ENCODE measurements at places on chromosomes 1 and 21.

DNA sequence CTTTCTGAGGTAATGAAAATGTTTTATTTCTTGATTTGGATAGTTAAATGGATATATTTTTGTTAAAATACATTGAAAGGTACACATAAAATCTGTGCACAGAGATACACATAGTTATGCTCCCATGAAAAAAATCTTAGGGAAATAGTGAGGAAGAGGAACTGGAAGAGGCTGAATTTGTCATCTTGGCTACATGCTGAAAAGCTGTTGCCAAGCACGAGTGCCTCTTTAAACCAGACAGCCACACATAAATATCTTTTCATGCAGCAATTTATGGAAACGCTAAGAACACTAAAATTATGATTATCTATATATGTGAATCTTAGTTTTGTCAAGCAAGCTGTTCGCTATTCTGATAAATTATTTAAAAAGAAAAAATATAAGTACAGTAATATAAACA is 12.8 kb upstream of the ADAR start:
- DNase-seq: no peak

DNA sequence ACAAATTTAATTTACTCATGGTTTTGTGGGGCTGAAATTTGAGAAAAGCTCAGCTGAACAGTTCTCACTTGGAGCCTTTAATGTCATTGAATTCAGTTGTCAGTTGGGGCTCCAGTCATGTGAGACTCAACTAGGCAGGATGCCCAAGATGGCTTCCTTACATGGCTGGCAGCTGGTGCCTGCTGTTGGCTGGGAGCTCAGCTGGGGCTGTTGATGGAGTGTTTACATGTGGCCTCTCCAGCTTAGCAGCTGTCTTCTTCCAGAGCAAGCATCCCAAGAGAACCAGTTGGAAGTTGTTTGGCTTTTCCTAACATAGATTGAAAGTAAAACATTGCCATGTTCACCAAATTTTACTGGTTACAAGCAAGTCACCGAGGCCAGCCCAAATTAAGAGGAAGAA is 81.8 kb upstream of the KCNA3 start:
- DNase-seq: peak; percentile 99

DNA sequence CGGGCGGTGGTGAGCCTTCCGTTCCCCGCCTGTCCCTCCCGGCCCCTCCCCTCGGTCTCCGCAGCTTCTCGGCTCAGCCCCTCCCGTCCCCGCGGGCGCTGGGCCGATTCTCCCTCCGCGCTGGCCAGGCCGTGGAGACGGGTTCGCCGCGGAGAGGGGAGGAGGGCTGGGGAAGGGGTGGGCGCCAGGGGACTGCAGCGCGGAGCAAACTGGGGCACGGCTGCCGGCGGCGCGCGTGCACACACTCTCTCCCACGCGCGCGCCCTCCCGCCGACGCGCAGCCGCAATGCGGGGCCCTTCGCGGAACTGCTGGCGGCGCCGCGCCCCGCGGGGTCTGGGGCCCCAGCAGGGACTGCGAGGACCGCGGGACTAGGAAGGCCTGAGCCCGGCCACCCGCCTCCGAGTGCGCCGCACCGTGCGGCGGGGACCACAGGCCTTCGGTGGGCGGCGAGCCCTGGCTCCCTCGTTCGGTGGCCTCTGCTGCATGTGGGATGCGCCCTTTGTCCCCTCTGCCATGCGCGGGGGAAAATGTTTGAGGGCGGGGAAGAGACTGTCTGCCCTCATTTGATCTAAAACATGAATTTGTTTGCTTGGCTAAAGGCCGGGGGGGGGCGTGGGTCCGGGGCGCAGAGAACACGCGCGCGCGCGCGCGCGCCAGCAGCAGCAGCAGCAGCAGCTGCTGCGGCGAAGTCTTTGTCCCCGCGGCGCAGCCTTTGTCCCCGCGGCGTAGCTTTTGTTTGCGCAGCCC is 90.7 kb upstream of the VAMP3 start:
- DNase-seq: no peak

- no peak for DNase-seq
Observed at GRCh38 chr1:229273507-229274232, 2.8 kb downstream of the RAB4A start.

GRCh38 chr1:95140791-95141190 is 23.6 kb downstream of the TLCD4 start:
- peak; percentile 21 for DNase-seq

GRCh38 chr1:222697203-222697602 is 15.1 kb downstream of the AIDA start:
- DNase-seq: no peak

- no peak for DNase-seq
Observed at GRCh38 chr1:102899935-102900334, 208.4 kb downstream of the COL11A1 start.

DNA sequence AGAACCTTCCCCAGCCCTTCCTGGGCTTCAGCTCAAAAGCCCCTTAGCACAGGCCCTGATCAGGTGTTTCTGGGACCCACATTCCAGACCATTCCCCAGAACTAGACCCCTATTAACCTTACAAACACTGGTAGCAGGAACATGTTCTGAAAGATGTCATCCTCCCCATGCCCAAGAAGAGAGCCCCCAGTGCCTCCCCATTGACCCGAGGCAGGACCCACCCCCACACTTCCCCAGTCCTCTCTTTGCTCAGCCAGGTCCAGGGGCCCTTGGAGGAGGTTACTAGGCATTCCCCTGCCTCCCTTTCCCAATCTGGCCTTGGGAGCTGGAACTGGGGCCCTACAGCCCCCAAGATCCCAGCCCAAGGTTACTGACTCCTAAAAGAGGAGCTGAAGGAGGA is 38.9 kb upstream of the HMGB4 start:
- no peak for DNase-seq

DNA sequence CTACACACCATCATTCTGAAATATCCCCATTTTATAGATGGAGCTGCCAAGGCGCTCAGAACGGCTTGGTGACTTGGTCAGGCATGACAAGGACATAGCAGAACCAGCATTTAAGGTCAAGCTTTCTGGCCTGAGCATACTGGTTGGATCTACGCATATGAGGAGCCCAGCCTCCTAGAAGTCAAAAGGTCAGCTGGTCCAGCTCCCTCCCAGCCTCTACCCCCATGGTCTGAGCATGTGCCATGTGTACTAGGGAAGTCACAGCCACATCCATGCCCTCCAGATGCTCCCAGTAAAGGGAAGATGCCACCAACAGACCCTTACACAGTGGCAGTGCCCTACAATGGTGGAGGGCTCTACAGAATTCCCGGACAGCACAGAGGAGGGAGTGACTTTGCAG is 96.7 kb downstream of the EPHB2 start:
- no peak for DNase-seq

DNA sequence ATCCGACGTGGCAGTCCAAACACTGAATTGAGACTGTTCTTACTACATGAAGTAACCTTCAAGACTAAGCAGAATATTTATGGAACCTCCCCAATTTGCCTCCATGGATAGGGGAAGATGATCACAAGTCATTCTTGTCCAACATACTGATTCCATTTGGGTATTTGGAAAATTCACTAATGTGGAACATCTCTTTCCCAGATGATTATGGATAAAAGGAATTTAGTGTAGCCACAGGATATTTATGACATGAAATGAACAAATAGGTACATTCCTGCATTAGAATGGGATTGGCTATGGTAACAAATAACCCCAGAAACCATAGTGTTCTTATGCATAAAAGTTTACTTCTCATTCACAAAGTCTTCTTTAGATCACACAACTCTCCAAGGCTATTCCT is 40.2 kb upstream of the SGIP1 start:
- DNase-seq: no peak

DNA sequence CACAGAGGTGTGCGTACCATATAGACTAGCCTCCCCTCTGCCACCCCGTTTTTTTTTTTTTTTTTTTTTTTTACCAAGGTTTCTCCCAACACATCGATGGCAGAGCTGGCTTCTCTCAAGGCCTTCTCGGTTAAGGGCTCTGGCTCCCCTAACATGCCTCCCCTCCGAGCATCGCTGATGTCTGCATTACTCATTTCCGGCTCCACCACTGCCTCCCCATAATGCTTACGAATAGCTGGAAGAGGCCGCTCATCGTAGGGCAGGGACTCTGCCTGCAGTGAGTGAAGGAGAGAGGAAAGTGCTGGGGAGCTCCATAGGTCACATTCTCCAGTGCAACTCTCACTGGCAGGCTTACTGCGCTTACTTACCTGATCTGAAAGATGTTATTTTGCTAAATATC is 20.6 kb downstream of the CEP104 start:
- no peak for DNase-seq

All from NCI-H1694 treated with DMSO at 0.1 percent for 48 hours (cell line).